Activated T-helper 1 cell treated with anti-CD3 and anti-CD28 coated beads, Interleukin-12 subunit alpha, Interleukin-12 subunit beta, Interleukin-2, Interleukin-4 antibody, amounts not matched to agents 30 ng/mL and 10 ng/mL and 1 ng/mL, durations not matched to agents 14 hours and 24 hours and 36 hours (primary cell): ENCODE measurements at places on chromosomes 5 and 9. TPM values are rescaled to one million over a fixed set of nuclear protein-coding genes. Genes with fewer than 3 reads are reported as not detected.

DNA sequence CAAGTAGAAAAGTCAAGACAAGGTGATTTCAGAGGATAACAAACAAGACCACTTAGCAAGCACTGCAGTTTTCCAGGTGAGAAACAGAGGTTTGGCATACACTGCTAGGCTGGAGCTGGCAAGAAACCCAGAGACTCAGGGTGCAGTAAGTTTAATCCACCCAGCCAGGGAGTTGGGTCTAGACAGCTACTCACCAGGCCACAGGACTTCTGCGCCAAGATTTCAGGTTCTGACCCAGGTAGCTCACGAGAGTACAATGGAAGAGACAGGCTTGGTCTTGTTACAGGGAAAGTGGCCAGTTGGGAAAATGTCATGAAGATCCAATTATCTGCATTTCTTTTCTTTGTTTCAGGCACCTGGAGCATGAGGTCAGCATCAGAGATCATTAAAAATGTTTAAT, 9.8 kb downstream of the SMIM23 start:
- peaks cover 7% of the 10 kb centered on the region for H3K27me3 ChIP-seq
- H3K27ac ChIP-seq, result no peak overlapping the region
- no peaks in the 10 kb centered on the region for H3K36me3 ChIP-seq
- no peaks in the 10 kb centered on the region for H3K4me1 ChIP-seq

DNA sequence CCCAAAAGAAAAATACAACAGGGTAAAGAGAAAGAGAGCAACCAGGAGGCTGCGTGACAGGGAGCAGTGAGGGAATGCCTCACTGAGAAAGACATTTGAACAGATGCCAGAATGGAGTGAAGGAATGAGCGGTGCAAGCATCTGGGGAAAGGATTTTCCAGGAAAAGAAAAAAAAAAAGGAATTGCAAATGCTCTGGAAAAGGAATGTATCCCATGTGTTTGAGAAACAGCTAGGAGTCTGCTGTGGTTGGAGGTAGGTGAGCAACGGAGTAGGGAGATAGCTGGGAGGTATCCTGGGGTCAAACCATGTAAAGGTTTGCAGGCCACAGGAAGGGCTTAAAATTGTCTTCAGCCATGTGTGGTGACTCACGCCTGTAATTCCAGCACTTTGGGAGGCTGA, 23.6 kb upstream of the CEMIP2 start:
- H3K4me1 ChIP-seq, result peaks cover 27% of the 10 kb centered on the region
- H3K36me3 ChIP-seq, result no peaks in the 10 kb centered on the region
- no peak overlapping the region for H3K4me3 ChIP-seq
- no peak for DNase-seq

DNA sequence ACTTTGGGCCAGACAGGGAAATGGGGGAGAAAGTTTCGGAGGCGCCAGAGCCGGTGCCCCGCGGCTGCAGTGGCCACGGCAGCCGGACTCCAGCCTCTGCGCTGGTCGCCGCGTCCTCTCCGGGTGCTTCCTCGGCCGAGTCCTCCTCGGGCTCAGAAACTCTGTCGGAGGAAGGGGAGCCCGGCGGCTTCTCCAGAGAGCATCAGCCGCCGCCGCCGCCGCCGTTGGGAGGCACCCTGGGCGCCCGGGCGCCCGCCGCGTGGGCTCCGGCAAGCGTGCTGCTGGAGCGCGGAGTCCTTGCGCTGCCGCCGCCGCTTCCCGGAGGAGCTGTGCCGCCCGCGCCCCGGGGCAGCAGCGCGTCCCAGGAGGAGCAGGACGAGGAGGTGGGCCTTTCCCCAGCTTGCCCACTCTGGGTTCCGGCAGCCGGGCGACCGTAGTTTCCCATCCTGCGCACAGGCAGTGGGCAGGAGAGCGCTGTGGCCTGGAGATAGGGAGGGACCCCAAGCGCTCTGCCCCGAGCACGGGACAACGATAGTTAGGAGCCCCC, 516 bp downstream of the MAST4 start:
- no peak overlapping the region for H3K27ac ChIP-seq
- peaks cover 34% of the 10 kb centered on the region for H3K4me1 ChIP-seq
- peak overlapping the region; percentile 87 for H3K4me3 ChIP-seq

- peaks cover 14% of the 10 kb centered on the region for H3K36me3 ChIP-seq
- H3K4me3 ChIP-seq, result peak overlapping the region; percentile 89
- peaks cover 2% of the 10 kb centered on the region for H3K27me3 ChIP-seq
- DNase-seq, result no peak
Observed at GRCh38 chr9:114612272-114612923, 1.3 kb downstream of the TMEM268 start.

- H3K4me1 ChIP-seq, result peaks cover 12% of the 10 kb centered on the region
- peaks cover 2% of the 10 kb centered on the region for H3K36me3 ChIP-seq
- DNase-seq, result no peak
- no peak overlapping the region for H3K27ac ChIP-seq
- no peak overlapping the region for H3K4me3 ChIP-seq
Observed at GRCh38 chr5:55749387-55749786, 11.5 kb downstream of the DDX4 start.

GRCh38 chr9:133475292-133476012, 3.4 kb downstream of the SLC2A6 start:
- H3K27ac ChIP-seq, result no peak overlapping the region
- H3K27me3 ChIP-seq, result peaks cover 3% of the 10 kb centered on the region
- no peaks in the 10 kb centered on the region for H3K36me3 ChIP-seq
- peaks cover 6% of the 10 kb centered on the region for H3K4me1 ChIP-seq
- H3K4me3 ChIP-seq, result no peak overlapping the region

- H3K27me3 ChIP-seq, result no peaks in the 10 kb centered on the region
- no peak for DNase-seq
- peak overlapping the region; percentile 1 for H3K4me3 ChIP-seq
- peak overlapping the region; percentile 86 for H3K27ac ChIP-seq
- H3K36me3 ChIP-seq, result peaks cover 3% of the 10 kb centered on the region
- H3K4me1 ChIP-seq, result peaks cover 53% of the 10 kb centered on the region
Observed at GRCh38 chr5:139383993-139384590, 995 bp upstream of the SLC23A1 start.

GRCh38 chr5:147411359-147412319, 98.2 kb downstream of the DPYSL3 start:
- DNase-seq, result no peak
- no peak overlapping the region for H3K4me3 ChIP-seq
- no peaks in the 10 kb centered on the region for H3K36me3 ChIP-seq

DNA sequence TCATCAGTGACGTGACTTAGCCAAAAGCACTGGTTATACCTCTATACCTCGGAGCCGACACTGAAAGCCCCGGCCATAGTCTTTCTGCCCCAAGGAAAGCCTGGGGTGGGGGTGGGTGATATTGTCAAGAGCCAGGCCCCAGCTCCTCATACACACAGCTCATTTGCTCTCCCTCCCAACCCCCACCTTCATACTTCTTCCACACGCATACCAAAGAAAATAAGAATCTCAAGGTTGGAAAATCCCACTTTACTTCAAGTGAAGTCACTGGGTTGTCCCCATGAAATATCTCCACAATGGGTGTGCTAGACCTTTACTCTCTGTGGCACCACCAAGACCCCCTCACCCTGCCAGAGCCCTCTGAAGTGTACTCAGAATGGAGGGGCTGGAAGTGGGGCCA, 27.1 kb upstream of the MGAT1 start:
- peaks cover 25% of the 10 kb centered on the region for H3K36me3 ChIP-seq
- DNase-seq, result no peak
- H3K27ac ChIP-seq, result peak overlapping the region; percentile 99

DNA sequence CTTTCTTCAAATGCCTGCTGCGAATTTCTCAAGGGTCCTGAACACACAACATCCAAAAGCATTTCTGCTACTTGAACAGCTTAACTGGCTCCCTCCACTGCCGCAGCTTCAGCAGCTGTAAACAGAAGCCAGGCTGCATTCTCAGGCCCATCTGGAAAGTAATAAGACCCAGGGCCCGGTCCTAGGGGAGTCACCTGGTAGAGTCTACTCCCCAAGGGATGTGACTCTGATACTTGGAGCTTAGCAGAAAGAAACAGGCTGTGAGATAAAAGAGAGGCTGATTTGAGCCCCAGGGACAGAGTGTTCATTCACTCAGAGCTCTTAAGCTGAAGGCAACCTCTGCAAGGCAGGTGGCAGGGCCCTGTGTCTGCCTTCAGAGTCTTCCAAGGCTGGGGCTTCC, 356.8 kb downstream of the SPOCK1 start:
- DNase-seq, result no peak
- H3K4me1 ChIP-seq, result no peaks in the 10 kb centered on the region
- H3K27me3 ChIP-seq, result peaks cover 2% of the 10 kb centered on the region
- H3K27ac ChIP-seq, result no peak overlapping the region
- no peak overlapping the region for H3K4me3 ChIP-seq

DNA sequence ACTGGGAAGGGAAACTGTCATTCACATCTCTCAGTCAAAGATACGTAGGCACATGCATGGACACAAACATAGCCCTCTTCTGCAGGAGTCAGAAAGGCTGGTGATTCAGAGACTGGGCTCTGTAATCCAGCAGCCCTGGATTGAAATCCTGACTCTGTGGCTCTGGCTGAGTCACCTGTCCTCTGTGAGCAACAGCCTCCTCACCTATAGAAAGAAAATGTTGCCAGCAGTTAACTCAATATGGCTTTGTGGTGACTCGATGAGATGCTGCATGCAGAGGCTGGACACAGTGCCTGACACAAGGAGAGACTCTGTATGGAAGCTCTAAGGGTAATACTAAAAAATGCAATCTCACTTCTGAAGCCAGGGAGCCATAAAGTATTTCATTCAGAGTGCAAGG, 23.9 kb upstream of the CDKN2AIPNL start:
- H3K27me3 ChIP-seq, result peaks cover 2% of the 10 kb centered on the region
- H3K36me3 ChIP-seq, result no peaks in the 10 kb centered on the region
- peaks cover 26% of the 10 kb centered on the region for H3K4me1 ChIP-seq
- DNase-seq, result no peak
- no peak overlapping the region for H3K4me3 ChIP-seq
- no peak overlapping the region for H3K27ac ChIP-seq

DNA sequence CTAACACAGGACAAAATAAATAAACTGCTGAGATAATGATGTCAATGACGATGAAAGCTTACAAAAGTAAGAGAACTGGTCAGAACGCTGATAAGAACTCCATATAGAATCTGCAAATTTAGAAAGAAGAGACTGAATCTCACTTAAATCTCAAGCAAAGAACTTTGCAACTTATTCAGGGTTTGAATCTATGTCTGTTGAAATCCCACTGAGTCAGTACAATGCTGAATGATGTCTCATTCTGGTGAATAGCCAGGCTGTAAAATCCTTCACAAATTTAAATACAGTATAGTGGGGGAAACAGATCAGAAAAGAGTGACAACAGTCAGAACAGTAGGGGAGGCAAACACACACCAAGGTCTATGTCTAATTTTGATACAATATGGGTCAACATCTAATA, 38.9 kb upstream of the NR3C1 start:
- peaks cover 17% of the 10 kb centered on the region for H3K4me1 ChIP-seq
- H3K27me3 ChIP-seq, result peaks cover 9% of the 10 kb centered on the region
- no peak for DNase-seq
- H3K27ac ChIP-seq, result no peak overlapping the region
- H3K36me3 ChIP-seq, result no peaks in the 10 kb centered on the region

GRCh38 chr9:16460696-16461095, 409.8 kb downstream of the BNC2 start:
- no peak overlapping the region for H3K4me3 ChIP-seq
- H3K4me1 ChIP-seq, result no peaks in the 10 kb centered on the region
- H3K27me3 ChIP-seq, result no peaks in the 10 kb centered on the region
- no peak overlapping the region for H3K27ac ChIP-seq
- no peak for DNase-seq
- H3K36me3 ChIP-seq, result no peaks in the 10 kb centered on the region

DNA sequence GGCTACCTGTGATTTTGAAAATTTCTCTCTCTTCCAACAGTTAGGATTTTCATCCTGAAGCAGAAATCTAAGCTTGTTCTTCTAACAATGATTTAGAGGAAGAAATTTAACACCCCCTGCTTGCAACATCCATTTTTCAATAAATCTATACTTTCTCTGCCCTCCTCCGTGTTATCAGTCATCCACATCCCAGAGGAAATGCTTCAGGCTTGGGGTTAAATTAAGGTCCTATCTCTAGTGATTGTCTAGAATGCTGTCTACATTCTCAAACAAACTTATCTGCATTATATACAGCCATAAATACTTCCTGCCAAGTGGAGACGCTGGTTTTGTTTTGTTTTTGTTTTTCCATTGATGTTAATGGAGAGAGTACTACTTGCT, 371.0 kb downstream of the CSNK1G3 start:
- DNase-seq, result no peak
- H3K4me1 ChIP-seq, result no peaks in the 10 kb centered on the region

DNA sequence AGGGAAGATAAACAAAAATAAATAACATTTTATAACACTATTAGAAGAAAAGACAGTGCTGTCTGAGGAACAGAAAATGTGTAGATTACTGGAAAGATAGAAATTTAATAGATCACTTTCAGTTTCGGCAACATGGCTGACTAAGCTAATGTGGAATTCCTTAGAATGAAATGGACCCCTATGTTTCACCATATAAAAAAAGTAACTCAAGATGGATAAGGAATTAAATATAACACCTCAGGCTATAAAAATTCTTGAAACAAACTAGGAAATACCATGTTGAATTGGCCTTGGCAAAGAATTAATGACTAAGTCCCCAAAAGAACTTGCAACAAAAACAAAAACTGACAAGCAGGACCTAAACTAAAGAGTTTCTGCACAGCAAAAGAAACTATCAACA, 558.3 kb downstream of the CHSY3 start:
- H3K27ac ChIP-seq, result no peak overlapping the region
- no peaks in the 10 kb centered on the region for H3K36me3 ChIP-seq
- no peaks in the 10 kb centered on the region for H3K27me3 ChIP-seq
- no peak for DNase-seq
- H3K4me3 ChIP-seq, result no peak overlapping the region

DNA sequence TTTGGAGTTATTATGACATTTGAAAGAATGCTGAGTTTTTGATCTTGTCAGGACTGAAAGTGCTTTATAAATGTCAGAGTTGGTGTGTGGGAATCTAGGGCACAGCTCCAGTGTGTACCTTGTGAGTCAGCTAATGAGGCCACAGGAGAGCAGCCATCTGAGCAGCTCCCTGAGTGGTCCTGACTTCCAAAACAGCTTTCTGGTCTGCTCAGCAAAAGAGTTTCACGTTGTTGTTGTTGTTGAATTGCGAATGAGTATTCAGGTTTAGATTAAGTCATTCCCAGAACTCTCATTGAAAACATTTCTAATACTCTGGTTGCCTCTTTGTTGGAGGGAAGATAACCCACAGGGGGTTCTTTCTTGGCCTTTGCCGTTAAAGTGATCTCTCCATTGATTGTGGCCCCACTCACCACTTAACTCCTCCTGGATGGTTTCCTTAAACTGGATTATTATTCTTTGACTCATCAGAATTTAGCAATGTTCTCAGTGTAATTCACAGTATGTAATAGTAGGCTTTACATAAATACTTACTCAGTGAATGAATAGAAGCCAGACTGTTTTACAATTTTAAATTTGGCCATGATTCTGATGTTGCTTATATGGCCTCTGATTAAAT, 125.1 kb upstream of the SGCD start:
- no peak for DNase-seq
- no peak overlapping the region for H3K4me3 ChIP-seq
- H3K27ac ChIP-seq, result no peak overlapping the region
- H3K4me1 ChIP-seq, result no peaks in the 10 kb centered on the region

- H3K4me1 ChIP-seq, result no peaks in the 10 kb centered on the region
- H3K36me3 ChIP-seq, result peaks cover 17% of the 10 kb centered on the region
- no peak overlapping the region for H3K4me3 ChIP-seq
- DNase-seq, result no peak
- peaks cover 2% of the 10 kb centered on the region for H3K27me3 ChIP-seq
Observed at GRCh38 chr5:100800562-100800961, 102.5 kb downstream of the ST8SIA4 start.

The HEMGN gene
- 0.24 and 0.31 TPM in 2 replicates for total RNA-seq

The OCLN gene
- total RNA-seq, result 0.10 and 0.12 TPM in 2 replicates

The C9 gene
- not detected in 2 replicates for total RNA-seq

The HMGCR gene
- total RNA-seq, result 95.7 and 113 TPM in 2 replicates

The APBA1 gene
- total RNA-seq, result 2.4 and 3.5 TPM in 2 replicates

The CCDC152 gene
- 4.3 and 4.9 TPM in 2 replicates for total RNA-seq
